ENCODE measurements at places on chromosomes 2 and 18. TPM values are rescaled to one million over a fixed set of nuclear protein-coding genes. Genes with fewer than 3 reads are reported as not detected.

Gene NYAP2
- not detected for polyA plus RNA-seq

Gene OSR1
- 48.0 TPM for polyA plus RNA-seq

Gene ACTR1B
- polyA plus RNA-seq, result 62.4 TPM

Gene RTP5
- polyA plus RNA-seq, result not detected

Gene EML6
- 0.19 TPM for polyA plus RNA-seq

Gene TLX2
- not detected for polyA plus RNA-seq

- peak; percentile 70 for DNase-seq
These were observed 43.4 kb downstream of the COLEC12 start for GRCh38 chr18:457140-457519.

DNA sequence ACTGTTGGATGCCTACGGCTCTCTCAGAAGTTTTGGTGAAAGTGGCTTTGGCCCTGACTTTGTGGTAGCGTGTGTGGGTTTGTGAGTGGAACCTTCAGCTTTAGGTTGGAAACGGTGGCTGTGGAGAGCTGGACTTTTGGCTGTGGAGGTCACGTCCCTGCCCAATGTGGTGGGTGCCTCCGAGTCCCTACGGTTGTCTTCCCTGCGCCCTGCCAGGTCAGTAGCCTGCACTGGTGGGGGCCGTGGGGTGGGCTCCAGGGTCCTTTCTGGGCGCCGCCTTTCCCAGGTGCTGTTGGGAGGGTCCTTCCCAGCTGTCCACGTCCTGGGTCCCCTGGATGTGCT, 11.1 kb downstream of the COLEC11 start:
- DNase-seq, result no peak

DNA sequence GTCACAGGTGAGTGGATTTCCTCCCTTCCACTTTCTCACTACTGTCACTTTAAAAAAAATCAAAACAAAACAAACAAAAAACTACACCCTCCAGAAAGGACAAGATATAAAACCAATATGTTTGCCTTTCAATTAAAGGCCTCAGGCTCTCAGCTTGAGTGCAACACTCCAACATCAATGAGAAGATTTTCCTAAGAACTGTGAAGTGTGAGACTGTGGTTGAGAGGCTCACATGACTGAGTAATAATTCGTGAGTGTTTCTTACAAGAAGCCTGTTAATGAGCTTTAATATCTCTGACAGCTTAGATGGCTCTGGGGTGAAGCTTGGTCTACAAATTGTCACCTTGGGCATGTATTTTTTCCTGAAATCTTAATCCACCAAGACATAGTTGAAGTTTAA, 216.1 kb downstream of the ETAA1 start:
- DNase-seq, result no peak

DNA sequence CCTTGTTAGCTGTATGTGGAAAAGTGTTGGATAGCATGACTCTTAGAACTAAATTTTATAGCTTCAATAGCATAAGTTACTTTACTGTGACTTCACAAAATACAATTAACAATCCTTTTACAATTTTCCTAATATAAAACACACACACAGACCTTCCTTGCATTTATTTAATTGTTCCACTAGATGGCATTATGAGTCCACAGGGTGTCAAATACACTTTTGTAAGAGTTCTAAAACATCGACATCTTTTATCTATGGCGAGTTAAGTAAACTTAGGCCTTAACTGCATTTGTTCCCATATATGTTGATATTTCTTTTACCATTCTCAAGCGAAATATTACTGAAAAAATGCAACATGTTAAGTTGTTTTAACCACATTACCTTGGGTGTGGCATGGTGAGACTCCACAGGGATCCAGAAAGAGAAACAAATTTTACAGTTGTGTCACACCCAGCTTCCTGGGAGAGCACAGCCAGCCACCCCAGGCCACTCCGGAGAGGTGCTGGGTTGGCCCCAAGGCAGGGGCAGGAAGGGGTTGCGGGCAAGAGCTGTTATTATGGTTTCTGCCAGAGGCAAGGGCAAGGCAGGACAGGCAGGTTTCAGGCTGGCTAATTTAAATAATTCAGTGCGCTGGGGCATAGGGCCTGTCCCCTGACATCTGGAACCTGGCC, 312.4 kb upstream of the MC4R start:
- peak; percentile 17 for DNase-seq

GRCh38 chr2:43408407-43409160, 182.2 kb upstream of the ZFP36L2 start:
- DNase-seq, result no peak

All from IMR-90 (cell line).